HFFc6 (cell line): ENCODE measurements at places on chromosomes 1 and 21. TPM values are rescaled to one million over a fixed set of nuclear protein-coding genes. Genes with fewer than 3 reads are reported as not detected.

SLAMF9 gene
- 0.51 TPM in 1 of 2 replicates, not detected in the other for total RNA-seq

GRCh38 chr1:232985882-232986526 lies 35.6 kb downstream of the NTPCR start:
- no peak overlapping the region for H3K27ac ChIP-seq
- peaks cover 30% of the 10 kb centered on the region for H3K4me1 ChIP-seq
- H3K4me3 ChIP-seq = no peak overlapping the region
- H3K27me3 ChIP-seq = peaks cover 5% of the 10 kb centered on the region; the same call in 1 of the 2 replicates
- peaks cover 12% of the 10 kb centered on the region for H3K36me3 ChIP-seq

ST6GALNAC3 gene
- 0.97 to 1.7 TPM (median 1.7 TPM) in 3 replicates for total RNA-seq

GRCh38 chr1:230858918-230859729 lies 9.2 kb downstream of the C1orf198 start:
- H3K4me3 ChIP-seq = peak overlapping the region; percentile 62
- peaks cover 63% of the 10 kb centered on the region for H3K36me3 ChIP-seq
- no peaks in the 10 kb centered on the region; the same call in 1 of the 2 replicates for H3K27me3 ChIP-seq
